ENCODE measurements at places on chromosomes 16 and 17.
A peak's percentile ranks its signal among the peaks of the same experiment; 100 is the strongest.

- DNase-seq, result no peak
Measured at GRCh38 chr17:29694918-29695563, 72.3 kb upstream of the CORO6 start.

DNA sequence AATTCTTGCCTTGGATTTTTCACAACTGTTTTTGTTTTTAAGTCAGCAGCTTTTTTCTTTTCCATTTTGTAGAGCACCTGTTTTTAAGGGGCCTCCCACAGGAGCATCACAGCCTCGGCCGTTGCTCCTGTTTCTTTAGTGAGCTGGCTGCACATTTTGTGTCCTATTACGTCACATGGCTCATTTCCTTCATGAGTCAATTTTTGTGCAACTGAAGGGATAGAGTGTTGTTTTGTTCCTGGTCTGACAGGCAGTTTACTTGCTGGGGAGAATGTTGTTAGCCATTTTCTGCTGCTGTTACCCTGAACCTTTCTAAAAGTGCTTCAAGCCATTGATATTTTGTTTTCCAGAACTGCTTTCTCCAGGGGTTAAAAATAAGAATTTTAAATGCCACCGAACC is 45.0 kb upstream of the CRISPLD2 start:
- DNase-seq, result peak; percentile 57

GRCh38 chr16:24890746-24891145 is 45.0 kb downstream of the SLC5A11 start:
- no peak for DNase-seq

- no peak for DNase-seq
Measured at GRCh38 chr16:707062-707538, 1.5 kb upstream of the FBXL16 start.

DNA sequence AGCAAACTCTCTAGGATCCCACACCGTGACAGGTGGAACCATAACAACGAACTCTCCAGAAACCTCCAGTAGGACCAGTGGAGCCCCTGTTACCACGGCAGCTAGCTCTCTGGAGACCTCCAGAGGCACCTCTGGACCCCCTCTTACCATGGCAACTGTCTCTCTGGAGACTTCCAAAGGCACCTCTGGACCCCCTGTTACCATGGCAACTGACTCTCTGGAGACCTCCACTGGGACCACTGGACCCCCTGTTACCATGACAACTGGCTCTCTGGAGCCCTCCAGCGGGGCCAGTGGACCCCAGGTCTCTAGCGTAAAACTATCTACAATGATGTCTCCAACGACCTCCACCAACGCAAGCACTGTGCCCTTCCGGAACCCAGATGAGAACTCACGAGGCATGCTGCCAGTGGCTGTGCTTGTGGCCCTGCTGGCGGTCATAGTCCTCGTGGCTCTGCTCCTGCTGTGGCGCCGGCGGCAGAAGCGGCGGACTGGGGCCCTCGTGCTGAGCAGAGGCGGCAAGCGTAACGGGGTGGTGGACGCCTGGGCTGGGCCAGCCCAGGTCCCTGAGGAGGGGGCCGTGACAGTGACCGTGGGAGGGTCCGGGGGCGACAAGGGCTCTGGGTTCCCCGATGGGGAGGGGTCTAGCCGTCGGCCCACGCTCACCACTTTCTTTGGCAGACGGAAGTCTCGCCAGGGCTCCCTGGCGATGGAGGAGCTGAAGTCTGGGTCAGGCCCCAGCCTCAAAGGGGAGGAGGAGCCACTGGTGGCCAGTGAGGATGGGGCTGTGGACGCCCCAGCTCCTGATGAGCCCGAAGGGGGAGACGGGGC is 1.3 kb downstream of the SPN start:
- no peak for DNase-seq

DNA sequence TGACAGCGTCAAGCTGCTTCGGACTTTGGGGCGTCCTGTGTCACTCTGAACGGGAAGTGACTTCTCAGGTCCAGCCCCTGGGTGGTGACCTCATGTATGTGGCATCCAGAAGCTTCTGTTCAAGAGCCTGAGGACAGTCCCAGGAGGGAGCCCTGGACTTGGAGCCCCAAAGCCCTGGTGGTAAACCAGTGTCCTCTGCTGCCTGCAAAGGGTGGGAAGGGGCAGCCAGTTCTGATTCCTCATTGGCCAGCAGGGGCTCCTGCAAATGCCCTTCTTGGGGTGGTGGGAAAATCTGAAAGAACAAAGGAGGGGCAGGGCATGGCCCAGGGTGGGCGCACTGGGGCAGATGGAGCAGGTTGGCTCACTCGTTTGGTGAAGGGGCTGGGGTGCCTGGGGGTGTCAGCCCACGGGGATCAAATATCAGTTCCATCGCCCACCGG is 1.6 kb downstream of the OSGIN1 start:
- peak; percentile 76 for DNase-seq

GRCh38 chr17:59756236-59756818 is 48.9 kb downstream of the VMP1 start:
- DNase-seq, result peak; percentile 98

- no peak for DNase-seq
Measured at GRCh38 chr17:40321961-40322357, 13.0 kb downstream of the RARA start.

- no peak for DNase-seq
Measured at GRCh38 chr17:45844695-45845375, at the start of gene SPPL2C. TSS of gene SPPL2C (plus strand) at chr17:45844881. CDS start at chr17:45844907, 26 bp downstream.

DNA sequence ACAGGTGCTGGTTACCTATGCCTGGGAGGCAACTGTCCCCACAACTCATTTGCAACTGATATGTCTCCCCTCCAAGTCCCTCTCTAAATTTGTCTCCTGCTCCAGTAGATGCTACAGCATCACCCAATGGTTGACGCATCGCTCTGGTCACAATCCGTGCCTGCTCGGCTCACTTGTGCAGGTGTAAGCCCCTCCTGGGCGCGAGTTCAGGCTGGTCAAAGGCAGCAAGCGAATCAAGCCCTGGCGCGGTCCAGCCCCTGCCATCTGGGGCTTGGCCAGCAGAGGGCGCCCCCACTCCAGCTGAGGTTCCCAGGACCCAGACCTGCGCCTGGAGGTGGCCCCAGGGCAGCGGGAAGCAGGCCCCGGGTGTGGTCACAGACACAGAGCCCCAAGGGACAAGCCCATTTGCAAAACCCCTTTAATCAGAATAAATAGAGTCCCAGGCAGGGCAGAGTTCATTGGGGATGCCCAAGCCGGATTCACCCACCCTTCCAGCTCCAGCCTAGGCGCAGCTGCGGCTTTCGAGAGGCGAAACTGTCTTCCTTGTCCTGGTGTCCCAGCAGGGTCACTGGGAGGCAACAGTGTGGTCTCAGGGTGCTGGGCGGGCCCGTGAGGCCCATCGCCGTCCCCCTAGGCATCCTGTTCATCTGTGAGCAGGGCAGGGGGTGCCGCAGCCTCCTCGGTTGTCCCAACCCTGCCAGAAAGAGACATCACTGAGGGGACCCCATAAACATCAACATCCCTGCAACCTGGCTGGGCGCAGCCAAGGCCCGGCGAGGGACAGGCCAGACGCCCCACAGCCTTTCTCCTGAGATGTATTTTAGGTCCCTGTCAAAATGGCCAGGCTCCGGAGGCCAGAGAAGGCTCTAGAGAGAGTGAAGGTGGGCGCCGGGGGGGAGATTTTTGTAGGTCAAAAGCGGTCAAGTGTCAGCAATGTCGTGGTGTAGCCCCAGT is 15.8 kb downstream of the TMC6 start:
- DNase-seq, result peak; percentile 39

DNA sequence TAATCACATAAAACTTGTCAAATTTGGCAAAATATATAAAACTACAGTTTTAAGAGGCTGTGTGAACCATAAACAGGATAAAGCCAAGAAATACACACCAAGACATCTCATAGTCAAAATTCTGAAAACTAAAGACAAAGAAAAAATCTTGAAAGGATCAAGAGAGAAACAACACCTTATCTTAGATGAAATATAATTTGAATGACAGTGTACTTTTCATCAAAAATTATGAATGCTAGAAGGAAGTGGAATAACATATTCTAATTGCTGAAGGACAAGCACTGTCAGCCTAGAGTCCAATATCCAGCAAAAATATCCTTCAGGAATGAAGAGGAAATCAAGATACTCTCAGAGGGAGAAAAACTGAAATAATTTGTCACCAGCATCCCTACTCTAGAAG is 37.2 kb downstream of the PIK3R5 start:
- DNase-seq, result no peak

DNA sequence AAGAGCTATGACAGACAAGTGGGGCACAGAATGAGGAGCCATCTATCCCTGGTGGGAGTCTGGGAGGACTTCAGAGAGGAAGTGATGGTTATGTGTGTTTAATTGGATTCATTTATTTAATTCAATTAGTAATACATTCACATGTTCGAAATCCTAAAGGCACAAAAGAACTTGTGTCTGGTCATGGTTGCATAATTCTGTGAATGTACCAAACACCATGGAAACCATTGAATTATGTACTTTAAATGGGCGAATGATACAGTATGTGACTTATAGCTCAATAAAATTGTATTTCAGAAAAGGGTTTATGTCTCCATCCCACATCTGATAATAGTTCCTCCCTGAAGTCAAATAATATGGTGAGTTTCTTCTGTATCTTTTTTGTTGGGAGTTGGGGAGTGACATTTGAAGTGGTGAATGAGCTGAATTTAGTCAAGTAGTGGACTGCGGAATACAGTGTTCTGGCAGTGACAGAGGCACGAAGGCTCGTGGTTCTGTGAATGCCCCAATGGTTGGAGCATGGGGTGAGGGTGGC is 19.8 kb upstream of the G6PC1 start:
- no peak for DNase-seq
